Ureter (tissue), 1 donor: ENCODE measurements at places on chromosomes 6 and 20. TPM values are rescaled to one million over a fixed set of nuclear protein-coding genes. Genes with fewer than 3 reads are reported as not detected.

The RSPO3 gene
- 4.1 TPM for total RNA-seq

The C20orf141 gene
- not detected for total RNA-seq

The POPDC3 gene
- total RNA-seq, result not detected

DNA sequence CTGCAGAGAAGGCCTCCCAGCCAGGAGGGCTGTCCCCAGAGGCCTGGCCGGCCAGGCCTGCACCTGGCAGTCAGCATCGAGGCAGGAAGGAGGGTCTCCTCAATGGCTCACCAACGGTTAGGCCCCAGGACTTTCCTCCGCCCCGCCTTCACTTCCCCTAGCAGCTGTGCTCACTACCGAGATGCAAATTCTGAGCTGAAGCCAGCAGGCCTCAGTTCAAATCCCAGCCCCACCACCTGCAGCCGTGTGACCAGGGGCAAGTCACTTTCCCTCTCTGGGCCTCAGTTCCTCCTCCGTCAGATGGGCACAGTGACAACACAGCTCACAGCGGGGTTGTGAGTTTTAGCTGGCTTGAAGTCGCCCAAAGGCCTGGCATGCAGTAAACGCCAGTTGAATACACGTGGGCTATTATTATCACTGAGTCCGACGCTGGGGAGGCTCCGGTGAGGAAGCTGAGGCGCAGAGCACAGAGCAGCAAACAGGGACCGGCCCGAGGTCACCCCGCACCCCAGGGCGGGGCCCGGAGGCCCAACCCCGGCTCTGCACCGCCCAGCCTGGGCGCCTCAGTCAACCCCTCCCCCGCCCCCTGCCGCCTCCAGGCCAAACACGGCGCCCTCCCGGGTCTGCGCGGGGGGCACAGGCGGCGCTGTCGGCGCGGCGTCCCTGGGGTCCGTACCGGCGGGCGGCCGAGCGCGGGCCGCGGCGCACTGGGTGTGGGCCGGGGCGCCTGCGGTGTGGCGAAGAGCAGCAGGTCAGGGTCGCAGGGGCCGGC lies 671 bp downstream of the E2F1 start:
- no peak for DNase-seq

DNA sequence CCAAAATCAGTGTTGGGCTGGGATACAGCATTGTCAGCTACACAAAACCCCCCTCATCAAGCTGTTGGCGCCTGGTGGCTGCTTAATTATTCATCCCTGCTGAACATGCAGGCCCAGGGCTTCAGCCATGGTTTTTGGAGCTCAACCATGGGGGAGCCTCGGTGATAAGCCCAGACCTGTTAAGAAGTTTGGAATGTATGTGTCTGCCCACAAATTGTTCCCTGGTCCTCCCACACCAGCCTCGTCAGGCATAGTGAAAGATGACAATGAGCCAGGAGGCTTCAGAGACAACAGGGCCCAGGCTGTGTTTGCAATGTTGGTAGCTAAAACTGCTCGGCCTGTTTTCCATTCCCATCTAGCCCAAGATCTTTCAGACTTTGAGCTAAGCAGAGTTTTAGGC lies 34.8 kb upstream of the SIRPA start:
- DNase-seq, result no peak

- DNase-seq, result no peak
Measured at GRCh38 chr6:28522594-28523240, 3.0 kb upstream of the GPX5 start.
